ENCODE measurements at places on chromosomes 11 and 22. TPM values are rescaled to one million over a fixed set of nuclear protein-coding genes. Genes with fewer than 3 reads are reported as not detected.
A peak's percentile ranks its signal among the peaks of the same experiment; 100 is the strongest.

SYNGR1 gene
- total RNA-seq, result 4.9 TPM

RCOR2 gene
- total RNA-seq, result 0.53 TPM

HTR3B gene
- not detected for total RNA-seq

GRCh38 chr22:46795140-46795539, 32.7 kb downstream of the TBC1D22A start:
- no peak for DNase-seq

- DNase-seq, result peak; percentile 73
Measured at GRCh38 chr22:46088541-46089311, 61.6 kb upstream of the PPARA start.

DNA sequence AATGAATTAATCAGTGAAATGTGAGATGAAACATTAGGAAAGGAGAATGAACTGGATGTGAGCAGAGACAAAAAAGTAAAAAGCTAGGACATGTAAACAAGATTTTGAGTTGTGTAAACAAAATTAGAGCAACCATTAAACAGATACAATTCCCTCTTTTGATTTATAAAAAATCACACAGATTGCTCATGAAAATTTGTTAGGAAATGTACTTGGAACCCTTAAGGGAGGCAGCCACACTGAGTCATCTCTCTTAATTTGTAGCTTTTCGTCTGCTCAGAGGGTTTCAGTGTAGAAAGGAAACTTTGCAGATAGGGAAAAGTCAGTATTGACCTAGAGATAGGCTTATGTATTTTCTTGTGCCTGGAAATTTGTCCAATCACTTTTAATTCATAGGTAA, 49.6 kb upstream of the ME3 start:
- no peak for DNase-seq

DNA sequence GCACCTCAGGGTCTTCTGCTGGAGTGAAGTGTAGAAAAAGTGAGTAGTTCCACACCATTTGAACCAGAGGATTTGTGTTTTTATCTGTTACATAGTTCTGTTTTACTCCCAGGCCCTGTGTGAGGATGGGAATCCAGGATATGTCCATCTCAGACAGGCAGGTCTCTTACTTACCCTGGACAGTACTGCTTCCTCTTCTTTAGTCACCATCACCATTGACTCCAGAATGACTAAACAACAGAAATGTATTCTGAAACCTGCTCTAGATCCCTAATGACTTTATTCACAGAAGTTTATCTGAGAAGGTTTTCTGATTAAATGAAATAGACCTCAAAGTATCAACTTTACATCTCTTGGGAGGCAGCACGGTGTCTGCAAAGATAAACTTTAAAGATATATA, 33.6 kb downstream of the CYP2R1 start:
- DNase-seq, result no peak

DNA sequence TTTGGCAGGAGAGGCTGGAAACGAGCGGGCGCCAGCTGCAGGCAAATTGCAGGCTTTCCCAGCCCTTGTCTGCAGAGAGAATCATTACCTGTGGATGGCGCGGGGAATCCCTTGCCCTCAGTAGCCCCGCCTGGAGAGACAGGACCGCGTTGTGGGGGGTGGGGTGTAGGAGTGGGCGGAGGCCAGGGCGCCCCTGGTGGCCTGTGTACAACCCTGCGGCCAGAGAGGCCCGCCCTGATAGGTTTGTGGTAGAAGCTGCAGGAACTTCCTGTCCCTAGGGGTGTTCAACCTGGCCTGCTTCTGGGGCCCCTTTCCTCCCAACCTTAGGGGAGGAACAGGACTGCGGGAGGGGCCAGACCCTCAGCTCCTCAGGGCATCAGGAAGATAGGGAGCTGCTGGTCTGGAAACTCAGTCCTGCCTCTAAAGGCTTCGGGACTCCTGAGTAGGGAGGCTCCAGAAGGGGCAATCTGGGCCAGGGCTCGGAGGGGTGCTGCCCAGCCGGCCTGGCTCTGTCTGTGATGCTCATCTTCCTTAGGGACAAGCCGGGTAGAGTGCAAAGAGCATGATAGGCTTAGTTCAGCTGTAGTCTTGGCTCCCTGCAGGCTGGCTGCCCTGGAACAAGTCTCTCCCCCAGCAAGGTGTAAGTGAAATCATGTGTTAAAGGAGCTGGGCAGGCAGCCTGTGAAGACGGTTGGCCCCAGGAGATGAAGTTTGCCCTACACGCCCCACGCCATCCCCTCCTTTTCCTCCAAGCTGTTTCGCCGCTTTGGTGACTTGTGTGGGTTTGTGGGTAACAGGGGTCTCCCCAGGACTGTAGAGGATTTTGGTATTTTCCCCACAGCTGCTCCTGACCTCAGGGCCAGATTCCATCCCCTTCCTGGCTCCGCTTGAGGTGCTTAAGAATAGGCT, 24.1 kb upstream of the SUSD2 start:
- DNase-seq, result peak; percentile 76

DNA sequence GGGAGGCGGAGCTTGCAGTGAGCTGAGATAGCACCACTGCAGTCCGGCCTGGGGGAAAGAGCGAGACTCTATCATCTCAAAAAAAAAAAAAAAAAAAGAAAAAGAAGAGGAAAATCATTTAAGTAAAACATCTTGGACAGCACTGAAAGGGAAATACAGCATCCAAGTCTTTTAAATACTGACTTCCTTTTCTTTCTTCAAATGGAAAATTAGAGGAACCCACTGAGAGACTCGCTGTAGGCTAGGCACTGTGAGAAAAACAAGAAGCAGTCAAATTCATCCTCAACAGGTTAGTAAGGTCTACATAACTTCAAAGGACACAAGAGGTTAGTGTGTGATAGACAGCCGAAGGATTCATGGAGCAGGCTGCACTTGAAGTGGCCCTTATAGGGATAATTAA, 243.7 kb downstream of the BLID start:
- no peak for DNase-seq

- peak; percentile 28 for DNase-seq
Measured at GRCh38 chr11:1297576-1298473, 11.6 kb downstream of the TOLLIP start.

- peak; percentile 53 for DNase-seq
Measured at GRCh38 chr11:8913961-8914660, 3.1 kb downstream of the AKIP1 start.

- no peak for DNase-seq
Measured at GRCh38 chr22:44581096-44581435, 83.0 kb upstream of the RTL6 start.

- no peak for DNase-seq
Measured at GRCh38 chr11:17743808-17744119, 9.2 kb downstream of the KCNC1 start.

DNA sequence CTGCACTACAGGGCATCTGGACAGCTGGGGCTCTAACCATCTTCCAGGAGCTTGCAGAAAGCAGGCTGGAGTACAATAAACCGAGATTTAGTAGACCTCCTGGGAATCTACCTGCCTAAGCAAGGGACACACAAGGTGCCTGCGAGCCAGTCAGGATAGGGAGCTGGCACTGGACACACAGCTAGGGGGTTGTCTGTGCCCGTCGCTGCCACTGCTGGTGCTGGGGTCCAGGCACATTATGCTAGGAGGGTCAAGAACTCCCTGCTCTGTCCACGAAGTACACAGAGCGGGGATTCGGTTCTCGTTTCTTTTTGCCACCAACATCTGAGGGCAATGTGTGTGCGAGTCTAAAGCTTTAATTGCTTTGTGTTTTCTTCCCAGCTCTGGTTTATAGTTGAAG, 4.2 kb downstream of the RIC8A start:
- no peak for DNase-seq

Measured in myocyte (in vitro differentiated cells).